ENCODE measurements at places on chromosomes 12 and 14. TPM values are rescaled to one million over a fixed set of nuclear protein-coding genes. Genes with fewer than 3 reads are reported as not detected.

DNA sequence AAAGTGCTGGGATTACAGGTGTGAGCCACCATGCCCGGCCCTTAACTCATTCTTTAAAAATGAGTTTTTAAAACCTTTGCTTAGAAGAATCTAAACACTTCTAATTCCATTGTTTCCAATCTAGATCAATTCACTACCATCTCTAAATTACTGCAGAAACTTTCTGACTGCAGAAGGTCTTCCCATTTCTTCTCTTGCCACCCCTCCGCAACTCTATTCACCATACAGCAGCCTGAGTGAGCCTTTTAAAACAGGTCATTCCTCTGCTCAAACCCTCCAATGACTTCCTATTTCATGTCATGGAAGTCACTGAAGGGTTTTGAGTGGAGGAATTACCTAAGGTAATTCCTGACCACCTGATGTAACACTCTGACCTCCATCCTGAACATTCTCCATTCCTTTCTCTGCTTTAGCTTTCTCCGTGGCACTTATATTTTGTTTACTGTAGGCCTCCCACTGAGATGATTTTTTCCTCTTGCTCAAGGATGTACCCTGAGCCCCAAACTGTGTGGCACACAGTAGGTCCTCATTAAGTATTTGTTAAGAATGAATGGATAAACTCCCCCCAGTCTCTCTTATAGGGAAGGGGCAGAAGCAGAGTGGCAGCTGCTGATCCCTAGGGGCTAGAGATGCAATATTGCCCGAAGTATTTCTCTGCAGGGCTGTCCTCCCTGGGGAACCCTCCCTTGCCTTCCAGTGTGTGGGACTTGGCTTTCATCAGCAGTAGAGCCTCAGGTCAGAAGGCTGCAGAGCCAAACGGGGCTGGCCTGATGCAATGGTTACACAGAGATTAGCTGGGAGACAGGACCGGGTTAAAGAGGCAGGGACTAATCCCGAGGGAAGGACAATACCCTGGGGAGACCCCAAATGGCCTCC lies 1.2 kb downstream of the DDIT3 start:
- DNase-seq: no peak

DNA sequence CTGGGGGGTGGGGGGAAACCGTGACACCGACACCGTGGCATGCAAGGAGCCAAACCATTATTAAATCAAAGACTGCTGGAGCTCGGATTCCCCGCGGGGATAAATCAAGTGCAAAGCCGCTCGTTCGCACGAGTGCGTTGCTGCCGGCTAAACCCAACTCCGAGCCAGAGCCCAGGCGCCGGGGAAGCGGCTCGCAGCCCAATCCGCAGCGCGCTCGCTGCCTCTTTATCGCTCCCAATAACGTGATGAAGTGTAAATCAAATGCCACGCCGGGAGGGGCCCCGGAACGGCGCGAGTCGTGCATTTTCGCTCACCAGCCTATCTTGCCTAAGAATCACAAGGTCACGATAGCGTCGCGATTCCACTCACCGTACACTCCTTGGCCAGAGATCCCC lies 1.3 kb downstream of the MDGA2 start:
- DNase-seq: no peak

- DNase-seq: no peak
Measured at GRCh38 chr14:69845787-69846186, 33.4 kb upstream of the SMOC1 start.

- DNase-seq: no peak
Measured at GRCh38 chr12:1918884-1919236, 408 bp upstream of the CACNA2D4 start.

- no peak for DNase-seq
Measured at GRCh38 chr14:79363291-79363690, 848.0 kb downstream of the DIO2 start.

DNA sequence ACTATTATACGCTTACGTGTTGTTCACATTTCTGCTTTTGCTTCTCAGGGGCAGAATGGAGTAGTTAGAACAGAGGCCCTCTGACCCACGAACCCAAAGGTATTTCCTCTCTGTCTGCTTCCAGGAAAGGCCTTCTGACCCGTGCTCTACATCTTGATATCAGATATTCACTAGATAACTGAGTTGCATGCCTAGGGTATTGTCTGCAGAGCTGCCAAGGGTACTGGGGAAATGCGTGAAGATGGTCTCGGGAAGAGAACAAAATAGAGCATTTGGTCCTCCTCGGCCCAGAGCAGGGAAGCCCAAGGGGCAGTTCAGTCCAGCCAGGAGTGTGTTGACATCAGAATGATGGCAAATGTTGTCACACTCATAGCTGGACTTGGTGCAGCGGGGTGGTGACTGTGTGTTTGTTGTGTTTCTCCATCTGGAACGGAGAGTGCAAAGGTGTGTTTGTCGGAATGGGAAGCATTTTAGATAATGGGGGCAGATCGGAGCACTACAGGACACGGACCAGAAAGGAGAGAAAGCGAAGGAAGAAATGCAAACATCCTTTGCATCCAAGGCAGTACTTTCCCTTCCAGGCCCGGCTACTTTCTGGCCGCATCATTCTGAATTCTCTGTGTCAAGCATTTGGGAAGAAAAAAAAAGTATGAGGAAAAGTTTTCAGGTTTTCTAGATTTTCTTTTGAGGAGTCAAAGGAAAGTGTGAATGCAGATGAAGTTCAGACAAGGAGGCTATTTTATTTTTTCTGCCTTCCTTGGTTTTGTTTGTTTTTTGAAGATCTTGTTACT lies 8.1 kb downstream of the GLT1D1 start:
- no peak for DNase-seq

DNA sequence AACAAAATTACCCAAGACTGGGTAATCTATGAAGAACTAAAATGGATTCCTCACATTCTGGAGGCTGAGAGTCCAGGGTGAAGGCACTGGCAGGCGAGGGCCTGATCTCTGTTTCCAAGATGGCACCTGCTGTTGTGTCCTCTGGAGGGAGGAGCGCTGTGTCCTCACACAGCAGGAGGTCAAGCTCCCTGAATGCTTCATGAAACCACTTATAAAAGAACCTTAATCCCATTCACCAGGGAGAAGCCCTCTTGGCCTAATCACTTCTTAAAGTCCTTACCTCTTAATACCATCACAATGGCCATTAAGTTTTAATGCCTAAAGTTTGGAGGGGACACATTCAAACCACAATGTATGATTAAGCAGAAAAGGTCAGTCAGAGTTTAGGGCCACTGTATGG lies 172.4 kb downstream of the EMP1 start:
- DNase-seq: no peak

GRCh38 chr12:97167598-97167997 lies 260.5 kb downstream of the NEDD1 start:
- DNase-seq: no peak

- DNase-seq: no peak
Measured at GRCh38 chr14:22887260-22887989, 4.4 kb downstream of the REM2 start.

SERPINA4 gene
- total RNA-seq: not detected

DNA sequence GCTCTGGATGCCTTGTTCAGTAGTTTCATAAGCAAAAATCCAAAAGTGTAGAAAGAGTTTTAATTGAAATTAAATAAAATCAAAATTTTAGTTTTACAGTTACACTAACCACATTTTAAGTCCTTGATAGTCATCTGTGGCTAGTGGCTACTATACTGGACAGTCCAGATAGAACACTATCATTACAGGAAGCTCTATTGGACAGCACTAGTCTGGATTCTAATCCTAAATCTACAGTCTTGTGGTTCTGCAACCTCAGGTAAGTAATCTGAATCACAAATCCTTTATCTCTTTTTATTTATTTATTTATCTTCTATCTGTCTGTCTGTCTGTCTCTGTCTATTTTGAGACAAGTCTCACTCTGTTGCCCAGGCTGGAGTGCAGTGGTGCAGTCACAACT lies 18.0 kb downstream of the RAP1B start:
- no peak for DNase-seq

P2RX7 gene
- 4.8 TPM for total RNA-seq

DNA sequence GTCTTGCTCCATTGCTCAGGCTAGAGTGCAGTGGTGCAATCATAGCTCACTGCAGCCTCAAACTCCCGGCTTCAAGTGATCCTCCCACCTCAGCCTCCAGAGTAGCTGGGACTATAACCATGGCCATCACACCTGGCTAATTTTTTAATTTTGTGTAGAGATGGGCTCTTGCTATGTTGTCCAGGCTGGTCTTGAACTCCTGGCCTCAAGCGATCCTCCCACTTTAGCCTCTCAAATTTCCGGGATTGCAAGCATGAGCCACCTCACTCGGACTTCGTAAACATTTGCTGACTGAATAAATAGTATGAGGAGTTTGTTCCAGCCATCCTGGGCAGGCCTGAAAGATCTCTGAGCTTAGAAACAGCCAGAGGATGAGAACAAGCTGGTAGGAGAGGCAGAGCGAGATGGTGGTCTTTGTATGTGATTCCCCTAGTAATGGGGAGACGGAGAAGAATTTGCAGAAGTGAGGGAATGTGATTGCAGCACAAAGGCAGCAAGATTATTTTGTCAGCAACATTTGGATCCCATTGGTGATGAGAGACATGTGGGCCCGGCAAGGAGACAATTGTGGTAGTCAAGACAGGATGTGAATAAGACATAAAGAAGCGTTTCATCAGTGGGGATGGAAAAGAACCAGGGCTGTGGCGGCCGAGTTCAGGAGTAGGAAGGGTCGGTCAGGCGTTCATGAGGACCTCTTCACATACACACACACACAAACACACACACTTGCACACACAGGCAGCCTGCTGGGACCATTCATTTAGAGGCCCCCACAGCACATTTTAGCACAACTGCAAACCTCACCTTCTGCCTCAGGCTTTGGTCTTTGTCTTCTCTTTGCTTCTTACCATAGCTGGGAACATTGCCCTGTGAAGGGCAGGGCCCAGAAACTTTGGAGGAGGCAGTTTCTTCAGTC lies 155.5 kb downstream of the ZFP36L1 start:
- DNase-seq: no peak
